ENCODE measurements at places on chromosomes 16 and 17.

DNA sequence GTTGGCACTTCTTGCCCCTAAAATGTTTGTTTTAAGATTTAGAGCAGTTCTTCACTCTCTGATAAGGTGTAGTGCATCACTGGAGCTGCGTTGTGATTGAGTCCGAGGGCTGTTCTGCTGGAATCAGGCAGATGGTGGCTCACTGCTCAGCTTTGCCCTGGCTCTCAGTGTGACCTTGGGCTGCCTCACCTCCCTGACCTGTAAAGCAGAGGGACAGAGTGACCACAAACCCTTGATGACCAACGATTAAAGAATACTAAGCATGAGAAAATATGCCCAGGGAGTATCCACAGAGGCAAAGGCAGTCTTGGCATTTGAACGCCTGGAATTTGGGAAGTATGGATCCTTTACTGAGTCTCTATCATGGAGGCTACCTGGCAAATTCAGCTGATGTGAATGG, 18.1 kb downstream of the CMIP start:
- DNase-seq = no peak

DNA sequence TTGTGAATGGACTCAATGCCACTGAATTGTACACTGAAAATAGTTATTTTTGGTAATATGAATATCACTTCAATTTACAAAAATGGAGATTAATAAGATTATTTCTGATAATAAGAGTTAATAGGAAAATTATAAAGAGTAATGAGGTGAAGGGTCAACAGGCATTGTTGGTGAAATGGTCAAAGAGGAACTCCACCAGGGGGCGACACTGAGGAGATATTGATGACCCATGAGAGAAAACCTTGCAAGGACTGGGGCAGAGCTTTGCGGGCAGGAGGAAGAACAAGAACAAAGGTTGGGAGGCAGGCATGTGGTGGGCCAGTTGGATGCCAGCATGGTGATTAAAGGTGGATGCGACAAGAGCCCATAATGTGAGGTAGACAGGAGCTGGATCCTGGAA, 74.0 kb upstream of the XYLT1 start:
- DNase-seq = peak; percentile 55

GRCh38 chr17:57315061-57316015, 59.0 kb downstream of the MSI2 start:
- DNase-seq = no peak

DNA sequence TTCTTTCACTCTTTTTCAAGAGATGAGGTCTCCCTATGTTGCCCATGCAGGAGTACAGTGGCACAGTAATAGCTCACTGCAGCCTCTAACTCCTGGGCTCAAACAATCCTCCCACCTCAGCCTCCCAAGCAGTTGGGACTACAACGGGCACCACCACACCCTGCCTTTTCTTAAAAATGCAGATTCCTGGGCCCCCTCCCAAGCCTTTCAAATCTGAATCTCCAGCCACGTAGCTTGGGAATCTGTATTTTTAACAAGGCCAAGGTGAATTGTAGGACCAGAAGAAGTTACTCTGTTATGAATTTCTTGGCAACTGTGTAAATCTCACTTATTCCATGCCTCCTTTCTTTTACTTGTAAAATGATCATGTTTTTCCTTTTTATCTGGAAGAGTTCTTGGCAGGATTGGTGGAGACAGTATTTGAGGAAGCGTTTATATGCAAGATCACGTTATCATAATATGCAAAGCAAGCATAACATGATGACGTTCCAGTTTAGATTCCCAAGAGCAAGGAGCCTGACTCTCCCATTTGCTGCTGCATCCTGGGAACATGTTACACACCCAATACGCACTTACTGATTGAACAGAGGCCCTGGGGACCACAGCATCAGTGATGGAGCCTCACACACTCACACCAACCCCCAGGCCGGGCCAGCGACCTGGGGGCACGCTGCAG, 44.5 kb downstream of the LITAF start:
- DNase-seq = no peak

DNA sequence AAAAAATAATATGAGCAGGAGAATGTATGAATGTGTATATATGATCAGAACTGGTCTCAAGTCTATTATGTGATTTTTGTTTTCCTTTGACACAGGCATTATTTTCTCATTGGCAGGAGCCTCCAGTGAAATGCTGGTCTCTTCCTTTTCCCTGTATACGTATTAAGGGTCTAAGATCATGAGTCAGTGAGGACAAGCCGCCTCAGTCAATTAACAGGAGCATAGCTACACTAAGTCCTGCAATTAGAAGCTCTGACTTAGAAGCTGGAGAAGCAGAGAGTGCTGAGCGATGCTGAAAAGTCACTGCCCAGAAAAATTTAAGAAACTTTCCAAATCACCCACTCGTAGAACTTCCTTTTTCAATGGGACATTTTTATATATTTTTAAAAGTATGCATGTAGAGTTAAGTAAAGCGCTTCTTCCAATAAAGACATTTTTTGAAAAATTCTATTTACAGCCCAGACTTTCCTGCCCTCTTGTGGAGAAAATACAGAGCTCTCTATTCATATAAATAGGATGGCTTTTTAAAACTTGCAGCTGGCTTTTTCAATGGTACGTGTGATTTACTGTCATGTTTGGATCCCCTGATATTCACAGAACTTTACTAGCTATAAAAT, 70.2 kb upstream of the PSMD7 start:
- peak; percentile 19 for DNase-seq

- peak; percentile 84 for DNase-seq
These were observed 52.8 kb downstream of the TOM1L2 start for GRCh38 chr17:17919169-17920107.

GRCh38 chr16:84519855-84520254, 15.4 kb upstream of the MEAK7 start:
- DNase-seq = no peak

GRCh38 chr16:12332167-12332952, 355.8 kb downstream of the SNX29 start:
- no peak for DNase-seq

DNA sequence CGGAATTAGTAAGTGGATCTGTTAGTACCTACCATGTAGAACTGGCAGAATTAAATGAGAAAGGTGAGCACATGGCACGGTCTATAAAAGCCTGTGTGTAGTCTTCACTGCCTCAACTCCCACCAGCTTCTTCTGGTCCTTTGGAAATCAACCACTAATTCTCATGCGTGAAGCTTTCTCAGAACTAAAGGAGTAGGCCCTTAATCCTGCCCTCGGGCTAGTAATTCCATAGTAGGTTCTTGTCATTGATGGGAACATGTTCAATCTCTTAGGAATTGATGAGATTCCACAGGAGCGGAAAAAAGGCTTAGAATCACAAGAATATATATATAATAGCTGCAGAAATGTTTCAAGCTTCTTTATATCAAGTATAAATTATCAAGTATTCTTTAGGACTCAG, 21.7 kb downstream of the CDR2 start:
- no peak for DNase-seq

GRCh38 chr17:3556916-3557767, 470 bp downstream of the TRPV3 start:
- no peak for DNase-seq

GRCh38 chr17:46159686-46160085, 33.5 kb downstream of the KANSL1 start:
- no peak for DNase-seq

- DNase-seq = no peak
These were observed 2.0 kb downstream of the AKAP10 start for GRCh38 chr17:19975601-19976000.

DNA sequence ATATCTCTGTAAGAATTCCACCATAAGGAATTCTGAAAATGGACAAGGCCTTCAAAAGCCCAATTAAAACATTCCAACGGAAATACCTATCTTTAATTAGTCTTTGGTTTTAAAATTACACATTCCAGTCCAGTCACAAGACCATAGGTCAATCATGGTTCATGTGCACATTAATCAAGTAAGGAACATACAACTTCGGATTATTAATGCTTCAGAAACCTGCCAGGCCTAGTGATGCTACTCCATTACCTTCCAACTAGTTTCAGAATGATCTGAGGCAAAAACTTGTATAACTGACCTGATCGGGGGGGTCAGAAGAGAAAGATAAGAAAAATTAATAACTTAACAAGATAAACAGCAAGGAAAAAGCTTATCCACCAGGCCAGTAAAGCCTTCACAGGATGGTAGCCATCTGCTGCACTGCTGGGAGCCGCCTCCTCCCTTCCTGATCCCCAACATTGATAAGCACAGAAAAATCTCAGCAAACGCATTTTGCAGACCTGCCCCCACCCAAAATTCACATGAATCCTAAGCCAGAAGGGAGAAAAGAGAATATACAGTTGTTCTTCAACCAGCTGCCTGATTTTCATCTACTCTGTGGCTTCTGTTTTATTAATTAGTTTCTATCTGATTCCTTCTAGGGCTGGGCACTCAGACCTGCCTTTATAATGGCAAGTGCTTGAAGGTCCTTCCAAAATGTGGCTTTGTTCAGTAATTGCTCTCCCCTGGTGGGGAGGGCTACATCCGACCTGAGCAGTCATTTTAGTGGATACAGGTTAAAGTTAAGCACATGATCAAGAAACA, 6.0 kb downstream of the SDR42E1 start:
- no peak for DNase-seq

Measured in hematopoietic multipotent progenitor cell treated with erythropoietin and hydrocortisone succinate and interleukin-3 and kit ligand, for 6 days (in vitro differentiated cells).